ENCODE measurements at places on chromosomes 6 and 20.

GRCh38 chr6:158718461-158719046, 68.7 kb downstream of the SYTL3 start:
- no peak for DNase-seq

DNA sequence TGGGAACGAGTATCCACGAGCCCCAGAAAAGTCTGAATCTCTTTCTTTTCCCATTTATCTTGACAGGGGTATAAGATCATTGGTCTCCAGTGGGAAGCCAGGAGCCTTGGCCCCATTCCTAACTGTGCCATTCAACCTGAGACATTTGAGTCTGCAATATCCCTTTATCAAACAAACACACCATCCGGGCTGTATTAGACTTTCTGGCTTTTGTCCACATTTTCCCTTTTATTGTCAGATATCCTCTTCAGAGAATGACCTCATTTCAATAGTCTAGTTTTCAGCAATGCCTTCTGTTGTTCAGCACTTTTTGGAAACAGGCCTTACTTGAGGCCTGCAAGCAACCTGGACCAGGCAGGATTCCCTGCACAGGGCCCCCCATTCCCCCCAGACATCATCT, 15.7 kb downstream of the BPIFA1 start:
- no peak for DNase-seq

- no peak for DNase-seq
These were observed 395.4 kb upstream of the SOX4 start for GRCh38 chr6:21198032-21198640.

DNA sequence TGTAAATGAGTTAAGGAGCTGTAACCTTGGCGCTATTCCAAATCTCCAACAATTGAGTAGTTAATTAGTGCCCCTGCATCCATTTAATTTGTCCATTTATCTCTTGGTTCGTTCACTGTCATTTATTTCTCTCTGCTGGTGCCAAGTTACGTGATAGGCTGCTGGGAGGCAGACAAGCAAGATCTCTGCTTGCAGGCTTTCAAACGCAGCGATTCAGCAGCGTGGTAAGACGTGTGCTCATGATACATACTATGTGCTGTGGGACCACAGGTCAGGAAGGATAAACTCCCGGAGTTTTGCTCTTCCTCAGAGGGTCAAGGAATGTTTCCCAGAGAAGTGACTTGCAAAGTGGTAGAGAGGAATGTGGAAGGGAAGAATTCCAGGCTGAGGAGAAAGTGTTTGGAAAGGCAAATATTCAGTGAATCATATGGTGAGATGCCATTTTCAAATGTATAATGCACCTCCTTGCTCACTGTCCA, 46.4 kb downstream of the UTRN start:
- no peak for DNase-seq

All from NCI-H187 (cell line).